ENCODE measurements at places on chromosomes 6 and 20.
A peak's percentile ranks its signal among the peaks of the same experiment; 100 is the strongest.

DNA sequence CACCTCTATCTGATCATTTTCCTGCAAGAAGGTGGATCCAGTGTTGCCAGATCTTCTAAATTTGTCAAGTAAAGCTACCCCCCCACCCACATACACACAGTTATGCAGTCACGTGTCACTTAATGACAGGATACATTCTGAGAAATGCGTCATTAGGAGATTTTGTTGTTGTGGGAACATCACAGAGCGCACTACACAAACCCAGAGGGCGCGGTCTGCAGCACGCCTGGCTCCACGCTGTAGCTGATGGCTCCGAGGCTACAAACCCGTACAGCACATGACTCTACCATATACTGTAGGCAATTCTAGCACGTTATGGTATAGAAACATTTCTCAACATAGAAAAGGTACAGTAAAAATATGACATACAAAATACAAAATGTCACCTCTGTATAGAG lies 126.9 kb downstream of the SYCP2 start:
- DNase-seq, result no peak

DNA sequence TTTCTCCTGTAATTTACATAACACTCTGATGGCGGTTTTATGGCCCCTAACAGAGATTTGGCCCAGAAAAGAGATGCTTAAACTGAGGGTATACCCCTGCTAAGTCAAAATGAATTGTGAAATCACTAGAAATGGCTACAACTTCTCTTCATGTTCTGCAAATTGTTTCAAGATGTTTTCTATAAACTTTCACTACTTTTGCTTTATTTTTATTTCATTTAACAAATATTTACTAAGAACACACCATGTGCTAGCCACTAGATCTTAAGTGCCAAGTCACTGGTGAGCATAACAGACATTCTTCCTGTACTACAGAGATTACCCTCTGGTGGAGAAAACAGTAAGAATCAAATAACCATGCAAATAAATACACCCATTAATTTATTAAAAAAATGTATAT lies 87.6 kb downstream of the KCNQ5 start:
- no peak for DNase-seq

DNA sequence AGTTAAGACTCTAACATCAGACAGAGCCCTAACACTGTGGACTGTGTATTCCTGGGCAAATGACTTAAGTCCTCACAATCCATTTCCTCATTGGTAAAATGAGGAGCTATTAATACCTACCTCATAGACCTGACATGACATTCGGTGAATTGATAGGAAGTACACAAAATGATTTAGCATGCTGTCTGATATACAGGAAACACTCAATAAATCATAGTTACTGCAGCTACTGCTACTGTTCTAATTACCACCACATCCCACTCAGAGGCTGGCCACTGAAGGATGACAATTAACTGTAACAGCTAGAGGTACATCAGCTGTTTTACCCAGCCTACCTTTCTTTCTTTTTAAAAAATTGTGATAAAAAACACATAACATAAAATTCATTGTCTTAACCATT lies 87.7 kb downstream of the PLCG1 start:
- DNase-seq, result no peak

DNA sequence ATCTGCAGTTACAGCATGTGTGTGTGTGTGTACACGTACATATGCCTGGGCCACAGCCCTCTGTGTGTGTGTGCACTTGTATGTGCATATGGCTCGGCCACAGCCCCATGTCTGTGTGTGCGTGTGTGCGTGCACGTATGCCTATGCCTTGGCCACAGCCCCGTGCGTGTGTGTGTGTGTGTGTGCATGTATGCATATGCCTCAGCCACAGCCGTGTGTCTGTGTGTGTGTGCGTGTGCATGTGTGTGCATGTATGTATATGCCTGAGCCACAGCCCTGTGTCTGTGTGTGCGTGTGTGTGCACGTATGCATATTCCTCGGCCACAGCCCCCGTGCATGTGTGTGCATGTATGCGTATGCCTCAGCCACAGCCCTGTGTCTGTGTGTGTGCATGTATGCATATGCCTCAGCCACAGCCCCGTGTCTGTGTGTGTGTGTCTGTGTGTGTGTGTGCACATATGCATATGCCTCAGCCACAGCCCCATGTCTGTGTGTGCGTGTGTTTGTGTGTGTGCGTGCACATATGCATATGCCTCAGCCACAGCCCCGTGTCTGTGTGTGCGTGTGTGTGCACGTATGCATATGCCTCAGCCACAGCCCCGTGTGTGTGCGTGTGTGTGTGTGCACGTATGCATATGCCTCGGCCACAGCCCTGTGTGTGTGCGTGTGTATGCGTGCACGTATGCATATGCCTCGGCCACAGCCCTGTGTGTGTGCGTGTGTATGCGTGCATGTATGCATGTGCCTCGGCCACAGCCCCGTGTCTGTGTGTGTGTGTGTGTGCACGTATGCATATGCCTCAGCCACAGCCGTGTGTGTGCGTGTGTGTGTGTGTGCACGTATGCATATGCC lies 14.6 kb upstream of the C20orf204 start:
- DNase-seq, result no peak

GRCh38 chr6:73329201-73329600 lies 24.9 kb downstream of the DPPA5 start:
- no peak for DNase-seq

DNA sequence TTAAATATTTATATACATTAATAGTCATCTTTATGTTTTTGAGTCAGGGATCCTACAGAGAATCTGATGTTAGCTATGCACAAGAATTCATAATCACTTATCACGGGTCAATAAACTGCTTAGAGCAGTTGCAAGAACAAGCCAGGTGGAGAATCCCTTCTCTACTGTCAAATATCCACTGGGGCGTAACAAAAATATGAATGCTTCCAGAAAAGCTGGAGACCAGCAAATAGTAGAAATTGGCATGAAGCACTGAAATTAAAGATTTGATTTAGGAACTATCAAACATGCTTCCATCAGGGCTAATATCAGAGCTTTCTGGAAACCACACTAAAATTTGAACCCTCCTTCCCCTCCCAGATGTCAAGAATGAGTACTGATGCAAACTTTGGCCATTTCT lies 37.3 kb downstream of the ADGRG6 start:
- no peak for DNase-seq

GRCh38 chr6:129835691-129836090 lies 25.4 kb downstream of the TMEM244 start:
- no peak for DNase-seq

- no peak for DNase-seq
Measured at GRCh38 chr6:139925894-139926641, 551.6 kb upstream of the CITED2 start.

DNA sequence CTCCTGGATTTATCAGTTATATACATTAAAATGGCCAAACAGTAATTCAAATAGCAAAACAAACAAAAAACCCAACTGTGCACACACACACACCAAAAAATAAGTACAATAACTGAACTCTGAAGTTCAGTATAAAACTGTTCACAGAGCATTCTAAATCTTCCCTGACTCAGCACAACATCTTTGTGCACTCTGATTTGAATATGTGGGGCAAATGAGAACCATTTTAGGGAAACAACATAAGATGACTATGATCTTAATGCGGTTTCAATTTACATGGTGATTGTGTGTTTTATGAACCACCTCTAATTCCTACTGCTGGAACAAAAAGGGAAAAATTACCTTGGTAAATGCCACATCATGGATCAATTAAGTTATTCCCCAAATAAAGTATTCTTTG lies 41.7 kb downstream of the PLAGL1 start:
- peak; percentile 71 for DNase-seq

DNA sequence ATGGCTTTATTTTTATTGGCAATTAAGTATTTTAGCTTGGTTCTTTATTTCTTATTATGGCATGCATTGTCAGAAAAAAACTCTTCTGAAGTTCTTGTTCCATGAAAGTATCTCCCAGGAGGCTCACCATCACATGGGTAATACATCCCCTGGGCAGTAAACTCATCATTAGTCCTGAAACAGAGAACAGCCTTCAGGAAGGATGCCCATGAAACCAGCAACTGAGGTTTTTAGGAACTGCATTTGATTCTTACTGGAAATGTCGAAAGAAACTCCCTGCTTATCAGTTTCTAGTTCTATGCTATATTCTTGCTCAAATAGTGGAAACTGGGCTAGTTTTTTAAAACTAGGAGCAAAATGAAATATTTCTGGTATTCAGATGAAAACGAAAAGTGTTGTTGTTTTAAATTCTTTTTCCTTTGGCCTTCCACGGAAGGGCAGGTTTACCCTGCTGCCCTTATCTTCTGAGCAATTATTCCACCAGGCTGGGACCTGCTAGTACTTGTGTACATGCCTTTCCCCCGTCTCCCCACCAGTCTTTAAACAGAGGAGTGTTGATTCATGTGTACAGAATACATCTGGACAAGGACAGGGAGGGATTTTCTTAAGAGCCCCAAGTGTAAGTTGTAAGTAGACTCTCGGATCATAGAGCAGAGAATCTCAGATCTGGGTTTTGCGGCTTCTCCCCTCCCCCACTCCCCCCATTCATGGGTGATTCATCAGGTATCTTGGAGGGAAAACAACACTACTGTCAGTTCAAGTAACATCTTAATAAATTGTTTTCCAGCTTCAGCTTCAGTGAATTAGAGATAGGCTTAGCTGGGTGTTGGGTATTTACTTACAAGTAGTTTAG lies 81.5 kb downstream of the RTN4IP1 start:
- DNase-seq, result no peak

GRCh38 chr6:151021896-151022295 lies 156.4 kb downstream of the MTHFD1L start:
- no peak for DNase-seq

- DNase-seq, result peak; percentile 40
Measured at GRCh38 chr6:37303891-37304503, 46.1 kb upstream of the TMEM217 start.

- no peak for DNase-seq
Measured at GRCh38 chr20:924639-925038, 8.5 kb upstream of the ANGPT4 start.

GRCh38 chr6:13299918-13300317 lies 28.4 kb downstream of the TBC1D7 start:
- DNase-seq, result no peak
